ENCODE measurements at places on chromosomes 5 and 9.
A peak's percentile ranks its signal among the peaks of the same experiment; 100 is the strongest.

DNA sequence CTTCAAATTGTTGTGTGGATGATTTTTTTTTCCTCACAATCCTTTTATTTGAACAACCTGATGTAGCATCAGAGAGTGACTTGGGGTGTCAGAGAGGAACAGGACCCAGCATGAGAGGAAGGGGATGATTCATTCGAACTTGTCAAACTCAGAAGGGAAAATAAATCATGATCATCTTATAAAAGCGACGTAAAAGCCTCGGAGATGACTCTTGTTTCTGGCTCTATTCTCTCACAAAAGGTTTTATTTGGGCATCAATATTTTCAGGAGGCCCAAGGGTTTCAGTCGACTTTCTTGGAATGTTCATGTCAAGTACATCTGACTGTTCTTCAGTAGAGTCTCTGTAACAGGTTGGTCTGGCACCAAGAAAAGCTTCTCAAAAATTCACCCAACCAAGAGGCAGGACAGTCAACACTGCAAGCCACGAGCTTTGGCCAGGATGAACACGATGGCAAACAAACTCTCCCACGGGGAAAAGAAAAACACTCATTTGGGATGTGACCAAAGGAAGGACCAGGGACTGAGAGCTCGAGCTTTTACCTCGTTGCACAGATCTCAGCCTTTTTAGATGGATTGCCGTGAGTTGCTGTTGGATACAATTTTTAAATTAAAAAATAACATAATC is 55.1 kb downstream of the ANKH start:
- DNase-seq: no peak

DNA sequence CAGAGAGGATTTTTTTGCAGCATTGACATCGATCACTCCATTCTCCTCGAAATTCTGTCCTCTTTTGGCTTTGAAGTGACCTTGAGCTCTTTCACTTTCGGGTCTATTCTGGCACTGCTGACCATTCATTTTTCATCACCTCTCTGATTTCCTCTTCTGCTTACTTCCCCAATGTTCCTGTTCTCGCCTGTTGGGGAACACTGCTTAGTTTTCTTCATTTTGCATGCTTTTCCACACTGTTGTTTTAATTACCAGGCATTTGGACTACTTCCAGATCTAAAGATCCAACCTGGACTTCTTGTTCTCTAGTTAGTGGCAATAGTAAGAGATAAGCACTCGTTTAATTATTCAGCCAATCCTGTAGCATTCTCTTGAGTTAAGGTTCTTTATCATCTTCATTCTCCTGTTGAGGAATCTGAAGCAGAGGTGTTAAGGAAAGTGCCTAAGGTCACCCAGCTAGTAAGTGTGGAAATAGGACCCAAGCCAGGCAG is 53.4 kb downstream of the MAN2A1 start:
- DNase-seq: no peak

GRCh38 chr5:136202469-136203205 is 9.7 kb upstream of the SMIM32 start:
- DNase-seq: no peak

- peak; percentile 93 for DNase-seq
Observed at GRCh38 chr9:97468658-97469448, 32.6 kb upstream of the TMOD1 start.

GRCh38 chr9:88533951-88534455 is 975 bp upstream of the NXNL2 start:
- no peak for DNase-seq

- DNase-seq: peak; percentile 47
Observed at GRCh38 chr9:34334337-34334824, 5.0 kb downstream of the NUDT2 start.

GRCh38 chr5:42507451-42508097 is 84.3 kb downstream of the GHR start:
- DNase-seq: no peak

DNA sequence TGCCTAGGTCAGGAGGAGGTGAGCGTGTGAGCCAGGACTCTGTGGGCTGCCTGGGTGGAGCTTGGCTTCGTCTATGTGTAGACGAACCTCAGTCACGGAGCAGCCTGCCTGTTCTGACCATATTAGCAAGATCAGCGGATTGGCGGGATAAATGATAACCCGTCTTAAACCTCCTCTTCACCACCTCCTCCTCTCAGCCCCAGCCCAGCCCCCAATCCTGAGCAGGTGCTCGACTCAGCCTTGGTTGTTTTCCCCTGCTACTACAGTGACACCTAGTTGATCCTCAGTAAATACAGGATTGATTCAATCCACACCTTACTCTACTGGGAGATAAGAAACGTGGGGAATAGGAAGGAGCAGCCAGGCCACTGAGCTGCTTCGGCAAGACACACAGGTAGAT is 286.1 kb downstream of the IRX2 start:
- DNase-seq: no peak

DNA sequence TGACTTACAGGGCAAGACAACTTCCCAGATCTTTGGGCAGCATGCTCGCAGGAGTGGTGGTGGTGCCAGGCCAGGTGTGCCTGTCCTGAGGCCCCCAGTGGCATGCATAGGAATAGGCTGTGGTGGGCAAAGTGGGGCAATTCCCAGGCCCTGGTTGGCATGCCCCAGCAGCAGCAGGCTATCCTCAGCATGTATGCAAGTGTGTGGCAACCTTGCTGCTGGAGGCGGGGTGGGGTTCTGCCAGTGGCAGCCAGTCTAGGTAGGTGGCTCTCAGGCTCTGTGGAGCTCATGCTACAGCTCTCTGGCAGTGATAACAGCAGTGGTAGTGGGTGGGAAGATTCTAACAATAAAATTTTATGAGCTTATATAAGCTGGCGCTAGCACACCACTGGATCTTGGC is 27.7 kb upstream of the C6 start:
- no peak for DNase-seq

DNA sequence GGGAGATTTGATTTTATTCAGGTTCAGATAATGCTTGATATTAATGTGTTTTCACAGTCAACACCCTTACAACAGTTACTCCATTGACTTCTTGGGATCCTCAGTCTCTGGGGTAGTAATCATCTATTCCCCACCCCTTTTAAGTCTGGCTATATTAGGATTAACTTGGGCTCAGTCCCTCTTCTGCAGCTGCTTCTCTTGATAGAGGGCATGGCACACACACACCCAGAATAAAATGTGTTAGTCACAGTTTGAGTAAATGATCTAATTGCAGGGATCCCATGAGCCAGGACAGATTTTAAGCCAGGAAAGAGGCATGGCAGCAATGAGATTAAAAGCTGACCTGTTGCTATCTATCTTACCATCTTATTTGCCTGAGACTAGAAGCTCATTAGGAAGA is 53.7 kb upstream of the VLDLR start:
- DNase-seq: no peak

- DNase-seq: no peak
Observed at GRCh38 chr9:34346873-34347799, 17.8 kb downstream of the NUDT2 start.

DNA sequence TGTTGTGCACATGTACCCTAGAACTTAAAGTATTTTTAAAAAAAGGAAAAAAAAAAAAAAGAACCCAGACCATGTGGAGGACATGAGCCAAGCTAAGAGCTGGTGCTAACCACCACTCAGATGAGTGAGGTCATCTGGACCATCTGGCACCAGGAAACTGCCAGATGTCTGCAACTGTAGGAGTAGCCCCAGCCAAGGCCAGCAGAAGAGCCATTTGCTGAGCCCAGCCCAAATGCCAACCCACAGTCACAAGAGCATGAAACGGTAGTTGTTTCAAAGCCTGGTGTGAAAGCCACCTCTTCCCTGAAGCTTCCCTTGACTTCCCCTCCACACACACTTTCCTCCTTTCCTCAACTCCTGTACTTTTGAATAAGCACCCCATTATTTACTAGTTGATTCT is 69.2 kb upstream of the FCN1 start:
- no peak for DNase-seq

GRCh38 chr9:88007291-88007650 is 32.9 kb upstream of the CDK20 start:
- DNase-seq: no peak

GRCh38 chr5:56517011-56517416 is 283.9 kb upstream of the ANKRD55 start:
- DNase-seq: no peak

- DNase-seq: no peak
Observed at GRCh38 chr5:157193699-157194424, 13.2 kb downstream of the ITK start.

DNA sequence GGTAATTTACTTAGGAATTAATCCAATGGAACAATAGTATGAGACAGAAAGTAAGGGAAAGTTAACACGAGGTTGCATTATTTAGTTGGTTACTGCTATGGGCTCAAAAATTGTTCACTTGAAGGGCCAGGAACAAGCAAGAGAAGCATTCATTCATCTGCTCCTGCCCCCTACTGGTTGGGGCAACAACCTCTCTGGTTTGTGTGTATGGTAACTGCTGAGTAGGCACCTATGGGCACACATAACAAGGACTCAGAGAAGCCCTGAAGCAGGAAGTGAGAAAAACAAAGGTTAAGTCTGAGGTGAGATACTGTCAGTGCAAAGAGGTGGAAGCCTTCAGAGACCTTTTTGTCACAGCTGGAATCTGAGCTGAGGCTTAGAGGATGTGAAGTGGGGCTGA is 34.4 kb upstream of the RANBP6 start:
- DNase-seq: no peak

DNA sequence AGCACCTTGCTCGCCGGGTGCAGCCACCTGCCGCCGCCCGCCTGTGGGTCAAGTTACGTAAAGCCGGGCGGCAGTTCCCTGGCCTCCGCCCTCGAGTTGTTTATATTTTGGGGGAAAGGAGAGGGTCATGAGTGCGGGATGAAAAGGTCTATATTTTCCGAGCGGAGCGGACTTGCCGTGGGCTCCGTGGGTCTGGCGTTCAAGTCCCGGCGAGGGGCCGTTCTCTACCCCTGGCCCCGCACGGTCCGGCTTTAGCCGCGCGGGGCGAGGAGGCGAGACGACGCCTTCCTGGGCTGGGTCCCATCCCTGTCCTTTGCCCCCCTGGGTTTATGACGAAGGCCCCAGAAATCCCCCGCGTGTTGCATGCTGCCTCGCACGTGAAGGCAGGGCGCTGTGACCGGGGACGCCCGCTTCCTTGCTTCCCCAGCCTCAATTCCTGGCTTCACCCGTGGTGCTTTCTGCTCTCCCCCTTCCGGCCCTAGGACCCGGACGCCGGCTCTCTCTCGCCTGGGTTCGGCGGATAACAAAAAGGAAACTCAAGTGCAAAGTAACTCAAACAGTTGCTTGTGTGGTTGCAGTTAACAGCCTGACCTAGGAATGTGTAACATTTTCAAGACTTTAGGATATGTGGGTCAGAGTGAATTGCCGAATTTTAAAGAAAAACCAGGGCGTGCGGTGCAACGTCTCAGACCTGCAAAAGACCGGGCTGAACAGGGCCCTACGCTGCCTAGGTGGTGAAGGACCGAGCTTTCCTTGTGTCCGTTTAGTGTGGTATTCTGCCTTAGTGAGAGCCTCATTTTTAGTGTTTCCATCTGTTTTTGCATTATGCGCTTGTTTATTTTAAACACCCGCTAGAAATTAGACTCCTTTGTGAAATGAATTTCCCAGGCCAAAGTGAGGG is 810 bp downstream of the VPS13A start:
- DNase-seq: no peak

GRCh38 chr5:149770236-149770635 is 40.1 kb downstream of the PPARGC1B start:
- no peak for DNase-seq

GRCh38 chr5:96817506-96817905 is 9.8 kb upstream of the ERAP1 start:
- no peak for DNase-seq

GRCh38 chr9:108322326-108323098 is 533.3 kb downstream of the ACTL7B start:
- DNase-seq: no peak

- DNase-seq: no peak
Observed at GRCh38 chr5:151451626-151452520, 4.5 kb downstream of the SLC36A1 start.

- DNase-seq: no peak
Observed at GRCh38 chr5:150409638-150410523, 2.8 kb downstream of the CD74 start.

DNA sequence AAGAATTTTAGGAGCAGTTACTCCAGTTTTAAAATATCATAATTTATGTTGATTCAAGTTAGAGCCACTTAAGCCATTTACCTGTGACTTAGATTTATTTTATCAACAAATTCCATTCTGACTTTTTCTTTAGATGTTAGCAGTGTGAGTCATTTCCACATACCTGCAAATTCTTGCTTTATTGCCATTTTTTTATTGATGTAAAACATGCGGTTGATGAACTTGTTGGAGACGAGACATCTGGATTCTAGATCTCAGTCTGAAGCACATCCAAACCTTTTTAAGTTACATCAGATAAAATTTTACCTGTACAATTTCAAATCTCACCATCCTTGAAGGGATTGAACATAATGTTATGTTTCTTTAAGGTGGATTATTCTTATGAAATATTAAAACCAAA is 240.9 kb downstream of the IRX1 start:
- DNase-seq: no peak

GRCh38 chr5:10499776-10500175 is 58.1 kb downstream of the ROPN1L start:
- DNase-seq: no peak
